Stimulated activated naive CD8-positive, alpha-beta T cell treated with anti-CD3 and anti-CD28 coated beads, Interleukin-15, Interleukin-2, amounts not matched to agents 100 U/mL and 50 U/mL, for 24 hours (primary cell): ENCODE measurements at places on chromosomes 16 and 17.

DNA sequence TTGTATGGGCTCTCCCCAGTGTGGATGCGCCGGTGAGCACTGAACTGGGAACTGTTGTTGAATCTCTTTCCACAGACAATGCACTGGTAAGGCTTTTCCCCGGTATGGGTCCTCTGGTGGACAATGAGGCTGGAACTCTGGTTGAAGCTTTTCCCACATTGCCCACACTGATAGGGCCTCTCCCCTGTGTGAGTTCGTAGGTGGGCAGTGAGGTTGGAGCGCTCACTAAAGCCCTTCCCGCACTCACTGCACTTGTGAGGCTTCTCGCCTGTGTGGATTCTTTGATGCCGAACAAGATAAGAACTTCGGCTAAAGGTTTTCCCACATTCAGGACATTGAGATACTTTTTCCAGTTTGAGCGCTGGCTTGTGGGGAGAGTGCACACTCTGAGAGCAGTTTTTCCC, 17.8 kb downstream of the ZSCAN32 start:
- no peak for DNase-seq

DNA sequence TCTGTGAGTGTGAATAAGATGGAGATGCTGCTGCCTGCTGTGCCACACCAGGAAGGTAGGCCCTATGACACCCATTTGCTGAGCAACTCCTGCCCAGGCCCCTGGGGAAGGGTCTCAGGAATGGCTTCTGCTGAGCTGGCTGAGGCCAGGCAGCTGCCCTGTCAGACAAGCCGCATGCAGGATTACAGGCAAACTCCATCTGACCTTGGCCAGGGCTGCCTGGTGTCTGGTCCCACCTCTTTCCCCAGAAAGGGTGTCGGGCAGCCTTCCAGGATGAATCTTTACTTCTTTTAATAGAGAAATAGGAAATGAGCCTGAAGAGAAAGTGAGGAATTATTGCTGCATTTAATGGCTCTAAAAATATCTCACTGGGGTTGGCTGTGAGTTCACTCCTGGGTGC, 182.5 kb downstream of the IRX5 start:
- no peak for DNase-seq

DNA sequence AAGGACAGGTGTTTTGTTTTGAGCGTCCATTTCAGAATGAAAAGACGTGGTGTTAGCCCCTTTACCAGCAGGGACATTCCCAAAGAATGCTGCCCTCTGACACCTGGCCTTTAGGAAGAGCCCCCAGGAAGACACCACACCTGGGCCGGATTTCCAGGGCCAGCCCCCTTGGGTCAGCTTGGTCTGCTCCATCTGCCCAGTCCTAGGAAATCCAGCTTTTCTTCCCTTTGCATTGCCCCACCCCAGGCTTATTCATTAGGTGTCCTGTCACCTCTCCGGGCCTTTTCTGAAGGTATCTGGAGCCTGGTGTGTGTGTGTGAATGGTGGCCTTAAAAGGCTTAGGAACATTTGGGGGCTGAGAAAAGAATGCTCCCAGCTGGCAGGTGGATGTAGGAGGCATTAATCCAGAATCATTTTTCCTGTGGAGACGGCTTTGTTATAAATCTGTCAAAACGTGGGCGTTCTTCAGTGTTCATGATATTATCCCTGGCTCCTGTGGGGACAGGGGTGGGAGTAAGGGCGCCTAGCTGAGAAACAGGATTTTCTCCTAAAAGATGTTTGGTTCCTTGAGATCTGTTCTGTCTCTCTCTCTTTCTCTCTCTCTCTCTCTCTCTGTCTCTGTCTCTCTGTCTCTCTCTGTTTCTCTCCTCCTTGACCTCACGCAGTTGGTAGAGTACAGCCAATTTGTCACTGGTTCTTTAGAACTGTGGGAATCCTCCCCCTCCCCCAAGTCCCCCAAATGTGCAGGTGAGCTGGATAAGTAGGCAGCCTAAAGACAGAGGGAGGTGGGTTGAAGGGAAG, 84.0 kb downstream of the NTN1 start:
- no peak for DNase-seq

GRCh38 chr17:75535119-75535537, 9.6 kb downstream of the LLGL2 start:
- peak; percentile 70 for DNase-seq

DNA sequence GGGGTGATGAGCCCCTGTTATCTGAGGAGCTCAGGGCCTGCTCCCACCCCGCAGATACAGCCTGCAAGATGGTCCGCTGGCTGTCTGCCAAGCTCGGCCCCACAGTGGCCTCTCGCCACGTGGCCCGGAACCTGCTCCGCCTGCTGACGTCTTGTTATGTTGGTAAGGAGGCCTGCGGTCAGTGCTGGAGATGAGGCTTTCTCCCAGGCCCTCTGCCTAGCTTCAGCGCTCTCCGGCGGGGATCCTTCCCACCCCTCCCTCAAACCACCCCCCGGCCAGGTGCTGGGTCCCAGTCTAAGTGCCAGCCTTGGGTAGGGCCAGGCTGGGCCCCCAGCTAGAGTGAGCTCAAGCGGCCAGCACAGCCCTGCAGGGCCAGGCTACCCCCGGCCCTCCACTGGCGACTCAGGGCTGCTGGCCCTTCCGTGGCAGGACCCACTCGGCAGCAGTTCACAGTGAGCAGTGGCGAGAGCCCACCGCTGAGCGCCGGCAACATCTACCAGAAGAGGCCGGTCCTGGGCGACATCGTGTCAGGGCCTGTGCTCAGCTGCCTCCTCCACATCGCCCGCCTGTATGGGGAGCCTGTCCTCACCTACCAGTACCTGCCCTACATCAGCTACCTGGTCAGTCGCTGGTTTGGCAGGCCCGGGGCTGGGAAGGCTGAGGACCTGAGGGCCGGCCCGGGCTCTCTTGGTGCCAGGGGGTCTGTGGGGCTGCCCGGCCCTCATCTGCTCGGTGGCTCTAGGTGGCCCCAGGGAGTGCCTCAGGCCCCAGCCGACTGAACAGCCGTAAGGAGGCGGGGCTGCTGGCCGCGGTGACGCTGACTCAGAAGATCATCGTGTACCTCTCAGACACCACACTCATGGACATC, 6.1 kb downstream of the WDR81 start:
- DNase-seq, result no peak

GRCh38 chr16:54143934-54144571, 142.5 kb downstream of the IRX3 start:
- DNase-seq, result no peak

GRCh38 chr16:48054881-48055601, 100.8 kb downstream of the ABCC12 start:
- peak; percentile 22 for DNase-seq

GRCh38 chr16:50517450-50518252, 30.5 kb upstream of the NKD1 start:
- DNase-seq, result no peak

GRCh38 chr17:34581446-34582184, 2.2 kb downstream of the TMEM132E start:
- DNase-seq, result no peak

DNA sequence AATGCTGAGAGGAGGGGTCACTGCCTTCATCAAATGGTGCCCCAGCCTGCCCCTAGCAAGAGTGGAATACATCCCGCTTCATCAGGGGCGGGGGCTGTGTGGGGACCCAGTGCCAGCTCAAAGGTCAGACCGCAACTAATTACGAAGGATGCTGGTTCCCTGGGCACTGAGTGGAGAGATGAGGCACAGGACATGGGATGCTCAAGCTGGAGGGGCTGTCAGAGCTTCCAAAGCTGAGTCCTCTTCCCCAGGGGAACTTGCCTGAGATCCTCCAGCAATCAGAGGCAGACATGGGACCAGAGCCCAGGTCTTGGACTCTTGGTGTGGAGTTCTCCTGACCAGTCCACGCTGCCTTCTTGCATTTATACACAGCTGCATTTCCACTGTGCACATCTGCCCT, 18.9 kb downstream of the UNC45B start:
- no peak for DNase-seq

- no peak for DNase-seq
Measured at GRCh38 chr16:24986512-24987303, 28.5 kb downstream of the ARHGAP17 start.

DNA sequence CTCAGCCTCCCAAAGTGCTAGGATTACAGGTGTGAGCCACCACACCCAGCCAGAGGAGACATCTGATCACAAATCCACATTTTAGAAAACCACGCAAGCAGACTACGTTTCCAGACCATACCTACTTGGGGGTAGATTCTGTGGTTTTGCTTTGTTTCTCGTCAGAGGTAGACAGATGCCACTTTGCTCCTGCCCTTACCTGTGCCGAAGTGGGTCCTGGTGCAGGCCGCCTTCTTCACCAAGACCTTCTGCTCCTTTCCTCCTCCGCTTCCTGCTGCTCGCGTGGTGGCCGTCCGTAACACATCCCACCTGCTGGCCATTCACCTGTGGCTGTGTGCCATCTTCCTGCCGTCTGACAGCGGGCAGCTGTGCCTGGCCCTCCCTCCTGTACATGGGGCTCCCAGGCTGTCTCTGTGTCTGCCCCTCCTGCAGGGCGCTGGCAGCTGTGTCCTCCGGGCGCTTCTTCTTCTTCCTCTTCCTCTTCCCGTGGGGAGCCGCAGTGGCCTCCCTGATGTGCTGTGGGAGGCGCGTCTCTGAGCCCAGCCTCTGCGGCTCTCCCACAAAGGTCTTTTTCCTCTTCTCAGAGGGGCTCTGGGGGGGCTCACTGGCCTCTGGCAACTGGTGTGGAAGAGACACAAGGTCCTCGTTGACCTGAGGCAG, 21.2 kb upstream of the CYTH1 start:
- no peak for DNase-seq
